ENCODE measurements at places on chromosomes 13 and 19.

GRCh38 chr13:36858290-36858689, 39.3 kb downstream of the RFXAP start:
- H3K36me3 ChIP-seq: no peaks in the 10 kb centered on the region
- H3K4me1 ChIP-seq: 0 out of 3 replicates have a peak, but pooled peaks cover 6% of the 10 kb centered on the region
- peaks cover 5% of the 10 kb centered on the region for H3K27me3 ChIP-seq
- H3K4me3 ChIP-seq: no peak overlapping the region
- peak; percentile 11 for DNase-seq
- no peak overlapping the region for H3K27ac ChIP-seq

DNA sequence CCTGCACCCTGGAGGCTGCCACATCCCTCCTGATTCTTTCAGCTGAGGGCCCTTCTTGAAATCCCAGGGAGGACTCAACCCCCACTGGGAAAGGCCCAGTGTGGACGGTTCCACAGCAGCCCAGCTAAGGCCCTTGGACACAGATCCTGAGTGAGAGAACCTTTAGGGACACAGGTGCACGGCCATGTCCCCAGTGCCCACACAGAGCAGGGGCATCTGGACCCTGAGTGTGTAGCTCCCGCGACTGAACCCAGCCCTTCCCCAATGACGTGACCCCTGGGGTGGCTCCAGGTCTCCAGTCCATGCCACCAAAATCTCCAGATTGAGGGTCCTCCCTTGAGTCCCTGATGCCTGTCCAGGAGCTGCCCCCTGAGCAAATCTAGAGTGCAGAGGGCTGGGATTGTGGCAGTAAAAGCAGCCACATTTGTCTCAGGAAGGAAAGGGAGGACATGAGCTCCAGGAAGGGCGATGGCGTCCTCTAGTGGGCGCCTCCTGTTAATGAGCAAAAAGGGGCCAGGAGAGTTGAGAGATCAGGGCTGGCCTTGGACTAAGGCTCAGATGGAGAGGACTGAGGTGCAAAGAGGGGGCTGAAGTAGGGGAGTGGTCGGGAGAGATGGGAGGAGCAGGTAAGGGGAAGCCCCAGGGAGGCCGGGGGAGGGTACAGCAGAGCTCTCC, 6.9 kb upstream of the CEACAM5 start:
- no peaks in the 10 kb centered on the region for H3K27me3 ChIP-seq
- no peaks in the 10 kb centered on the region for H3K4me1 ChIP-seq
- H3K27ac ChIP-seq: no peak overlapping the region
- peak; percentile 27 for DNase-seq

GRCh38 chr13:90640976-90641375, 706.5 kb upstream of the MIR17HG start:
- no peaks in the 10 kb centered on the region for H3K36me3 ChIP-seq
- no peak overlapping the region for H3K4me3 ChIP-seq

GRCh38 chr19:46977548-46977947, 42.1 kb upstream of the NPAS1 start:
- no peaks in the 10 kb centered on the region for H3K27me3 ChIP-seq
- DNase-seq: no peak
- no peak overlapping the region for H3K27ac ChIP-seq
- peaks cover 23% of the 10 kb centered on the region for H3K4me1 ChIP-seq
- no peak overlapping the region for H3K4me3 ChIP-seq
- no peaks in the 10 kb centered on the region for H3K36me3 ChIP-seq

DNA sequence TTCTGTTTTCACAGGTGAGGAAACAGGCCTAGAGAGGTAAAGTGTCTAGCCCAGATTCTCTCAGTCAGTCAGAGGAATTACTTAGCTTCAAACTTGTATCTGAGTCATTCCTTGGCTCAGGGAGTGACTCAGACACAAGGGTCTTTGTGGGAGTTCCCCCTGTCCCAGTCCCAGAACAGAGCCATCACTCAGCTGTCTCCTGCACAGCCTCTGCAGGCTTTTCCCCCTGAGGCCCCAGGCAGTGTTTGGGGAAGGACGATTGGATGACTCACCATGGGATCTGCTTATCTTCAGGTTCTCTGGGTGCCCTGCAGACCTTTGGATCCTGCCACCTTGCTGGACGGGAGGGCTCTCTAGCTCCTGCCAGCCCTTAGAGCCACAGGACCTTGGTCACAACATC, 13.2 kb downstream of the ZNF793 start:
- H3K4me3 ChIP-seq: no peak overlapping the region
- no peak for DNase-seq
- no peak overlapping the region for H3K27ac ChIP-seq
- H3K36me3 ChIP-seq: no peaks in the 10 kb centered on the region
- H3K4me1 ChIP-seq: no peaks in the 10 kb centered on the region

DNA sequence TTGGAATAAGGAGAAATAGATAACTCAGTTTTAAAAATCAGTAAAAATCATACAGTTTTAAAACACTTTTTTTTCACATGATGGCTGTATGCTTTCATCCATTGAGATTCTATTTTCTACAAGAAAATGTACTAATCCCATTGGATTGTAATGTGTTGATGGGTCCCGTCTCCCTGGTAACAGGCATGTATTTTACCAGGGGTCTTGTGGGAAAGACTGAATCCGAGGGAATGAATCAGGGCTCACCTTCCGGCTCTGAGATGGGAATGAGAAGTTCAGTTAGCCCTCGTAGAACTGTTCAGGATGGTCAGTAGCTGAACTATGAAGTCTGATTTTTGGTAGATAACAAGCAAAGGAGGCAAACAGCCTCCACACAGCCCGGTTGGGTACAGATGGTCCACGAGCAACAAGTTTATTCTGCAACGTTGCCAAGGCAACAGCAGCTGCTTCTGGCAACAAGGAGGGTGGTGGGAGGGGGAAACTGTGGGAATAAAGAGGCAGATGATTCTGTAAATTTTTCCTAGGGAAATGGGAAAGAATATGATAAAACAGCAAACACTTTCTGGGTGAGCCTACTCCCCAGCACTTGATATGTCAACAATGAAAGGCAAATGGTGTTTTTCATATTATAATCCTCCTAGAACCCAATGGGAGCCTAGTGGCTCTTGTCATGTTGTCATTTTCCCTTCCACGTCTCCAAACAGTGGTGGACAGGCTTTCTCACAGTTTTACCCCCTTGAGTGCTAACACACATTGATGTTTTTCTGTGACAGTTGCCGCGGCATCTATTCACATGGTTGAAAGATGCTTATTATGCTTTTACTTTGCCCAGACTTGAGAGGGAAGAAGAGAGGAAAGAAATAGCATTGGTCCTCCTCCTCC, 12.4 kb upstream of the SIAH3 start:
- H3K27me3 ChIP-seq: peaks cover 3% of the 10 kb centered on the region
- no peaks in the 10 kb centered on the region for H3K36me3 ChIP-seq
- H3K27ac ChIP-seq: no peak overlapping the region
- H3K4me3 ChIP-seq: no peak overlapping the region

- DNase-seq: no peak
- H3K36me3 ChIP-seq: peaks cover 73% of the 10 kb centered on the region
- peaks cover 54% of the 10 kb centered on the region for H3K4me1 ChIP-seq
- H3K27me3 ChIP-seq: no peaks in the 10 kb centered on the region
- H3K27ac ChIP-seq: peak overlapping the region; percentile 20
These were observed 4.8 kb downstream of the PPP6R1 start for GRCh38 chr19:55253842-55254624.

DNA sequence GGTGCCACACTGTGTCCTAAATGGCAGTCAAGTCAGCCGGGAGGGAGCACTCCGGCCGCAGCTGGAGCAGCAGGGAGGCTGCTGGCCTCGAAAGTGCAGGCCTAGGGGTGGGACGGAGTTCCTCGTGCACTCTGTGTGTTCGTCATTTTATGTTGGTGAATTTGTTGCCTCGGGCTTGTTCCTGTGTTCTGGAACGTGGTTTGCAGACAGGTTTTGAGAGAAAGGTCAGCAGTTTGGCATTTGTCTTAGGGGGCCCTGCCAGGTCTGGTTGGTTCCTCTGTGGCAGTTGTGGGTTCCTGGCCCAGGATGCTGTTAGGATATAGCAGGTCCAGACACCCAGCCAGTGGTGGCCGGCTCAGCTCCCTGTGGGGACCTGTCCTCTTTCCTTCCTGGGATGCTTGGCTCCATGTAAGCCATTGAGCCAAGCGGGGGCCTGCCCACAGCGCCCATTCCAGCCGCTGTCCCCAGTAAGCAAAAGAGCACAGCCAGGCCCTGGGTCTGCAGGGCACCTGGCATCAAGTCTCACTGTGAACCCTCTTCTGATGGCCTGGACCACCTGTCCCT, 30.0 kb downstream of the MPHOSPH8 start:
- DNase-seq: no peak
- H3K27me3 ChIP-seq: no peaks in the 10 kb centered on the region
- H3K4me1 ChIP-seq: 0 out of 2 replicates have a peak, but pooled peaks cover 2% of the 10 kb centered on the region
- peaks cover 79% of the 10 kb centered on the region for H3K36me3 ChIP-seq

- DNase-seq: no peak
- H3K4me1 ChIP-seq: no peaks in the 10 kb centered on the region
- H3K27ac ChIP-seq: no peak overlapping the region
- no peak overlapping the region for H3K4me3 ChIP-seq
- H3K36me3 ChIP-seq: no peaks in the 10 kb centered on the region
- H3K27me3 ChIP-seq: no peaks in the 10 kb centered on the region
These were observed 193.3 kb upstream of the ZNF536 start for GRCh38 chr19:30178721-30179402.

DNA sequence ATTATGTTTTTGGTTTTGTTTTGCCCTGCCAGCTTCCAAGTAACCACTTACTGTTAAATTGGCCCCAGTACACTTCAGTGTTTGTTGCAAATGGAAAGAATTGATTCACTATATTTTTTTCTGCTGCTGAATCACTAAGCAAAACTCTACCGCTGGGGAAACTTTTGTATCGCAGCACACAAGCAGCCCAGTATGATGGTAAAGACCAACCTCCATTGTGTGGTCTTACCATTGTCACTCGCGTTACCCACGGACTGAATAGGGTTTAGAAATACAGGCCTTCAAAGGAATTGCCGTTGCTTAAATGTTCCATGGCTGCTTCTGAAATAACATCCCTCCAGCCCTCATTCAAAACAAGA, 7.9 kb downstream of the SPATA13 start:
- DNase-seq: no peak
- no peak overlapping the region for H3K4me3 ChIP-seq
- no peaks in the 10 kb centered on the region for H3K27me3 ChIP-seq
- H3K4me1 ChIP-seq: no peaks in the 10 kb centered on the region
- no peak overlapping the region for H3K27ac ChIP-seq

- no peak for DNase-seq
- no peaks in the 10 kb centered on the region for H3K36me3 ChIP-seq
- H3K4me3 ChIP-seq: no peak overlapping the region
- H3K27ac ChIP-seq: no peak overlapping the region
- no peaks in the 10 kb centered on the region for H3K4me1 ChIP-seq
- peaks cover 9% of the 10 kb centered on the region for H3K27me3 ChIP-seq
These were observed 7.2 kb downstream of the ERFL start for GRCh38 chr19:41920882-41921576.

- no peak overlapping the region for H3K27ac ChIP-seq
- H3K4me3 ChIP-seq: no peak overlapping the region
- DNase-seq: no peak
- no peaks in the 10 kb centered on the region for H3K27me3 ChIP-seq
These were observed 4.8 kb downstream of the GNA15 start for GRCh38 chr19:3140667-3141038.

DNA sequence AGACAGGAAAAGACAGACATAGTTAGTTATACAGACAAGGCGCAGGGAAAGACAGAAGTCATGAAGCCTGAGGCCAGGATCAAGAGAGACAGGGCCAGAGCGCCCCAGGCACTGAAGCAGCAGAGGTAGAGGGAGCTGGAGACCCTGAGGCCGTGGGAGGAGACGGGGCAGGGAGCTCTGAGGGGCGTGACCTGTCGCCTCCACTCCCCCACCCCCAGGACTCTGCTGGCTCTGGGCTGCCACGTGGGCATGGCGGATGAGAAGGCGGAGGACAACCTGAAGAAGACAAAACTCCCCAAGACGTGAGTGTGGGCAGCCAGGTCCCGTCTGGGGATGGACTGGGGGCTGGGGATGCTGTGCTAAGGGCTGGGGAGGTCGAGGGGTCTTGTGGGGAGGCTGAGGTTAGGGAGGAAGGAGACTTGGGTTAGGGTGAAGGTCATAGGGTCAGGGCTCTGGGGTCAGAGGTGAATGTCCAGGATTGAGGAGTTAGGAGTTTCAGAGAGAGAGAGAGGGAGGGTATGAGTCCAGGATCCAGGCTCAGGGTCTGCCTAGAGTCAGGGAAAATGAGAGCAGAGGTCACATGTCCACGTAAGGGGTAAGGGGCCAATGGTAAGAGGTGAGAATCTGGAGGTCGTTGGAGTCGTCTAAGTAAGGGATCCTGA, 31.1 kb downstream of the RYR1 start:
- peaks cover 13% of the 10 kb centered on the region for H3K4me1 ChIP-seq
- DNase-seq: peak; percentile 39
- no peak overlapping the region for H3K4me3 ChIP-seq
- H3K27me3 ChIP-seq: no peaks in the 10 kb centered on the region
- peaks cover 42% of the 10 kb centered on the region for H3K36me3 ChIP-seq
- no peak overlapping the region for H3K27ac ChIP-seq

- H3K36me3 ChIP-seq: no peaks in the 10 kb centered on the region
- H3K27ac ChIP-seq: no peak overlapping the region
- H3K4me1 ChIP-seq: no peaks in the 10 kb centered on the region
- no peaks in the 10 kb centered on the region for H3K27me3 ChIP-seq
These were observed 530.0 kb upstream of the ARGLU1 start for GRCh38 chr13:107097916-107098315.

- no peak overlapping the region for H3K27ac ChIP-seq
- DNase-seq: no peak
- no peaks in the 10 kb centered on the region for H3K4me1 ChIP-seq
- no peak overlapping the region for H3K4me3 ChIP-seq
- H3K27me3 ChIP-seq: no peaks in the 10 kb centered on the region
- no peaks in the 10 kb centered on the region for H3K36me3 ChIP-seq
These were observed 245.7 kb downstream of the DNAJC15 start for GRCh38 chr13:43269037-43269481.

- no peak overlapping the region for H3K4me3 ChIP-seq
- no peaks in the 10 kb centered on the region for H3K4me1 ChIP-seq
- no peak overlapping the region for H3K27ac ChIP-seq
- H3K36me3 ChIP-seq: peaks cover 38% of the 10 kb centered on the region
These were observed 87.6 kb upstream of the MLNR start for GRCh38 chr13:49132479-49133002.

- H3K27ac ChIP-seq: no peak overlapping the region
- no peaks in the 10 kb centered on the region for H3K4me1 ChIP-seq
- DNase-seq: no peak
- no peaks in the 10 kb centered on the region for H3K27me3 ChIP-seq
- H3K36me3 ChIP-seq: no peaks in the 10 kb centered on the region
These were observed 904.8 kb upstream of the PCDH20 start for GRCh38 chr13:62320129-62321108.

- no peaks in the 10 kb centered on the region for H3K36me3 ChIP-seq
- H3K4me1 ChIP-seq: no peaks in the 10 kb centered on the region
- DNase-seq: no peak
- peaks cover 19% of the 10 kb centered on the region for H3K27me3 ChIP-seq
- no peak overlapping the region for H3K27ac ChIP-seq
These were observed 89.4 kb downstream of the COL4A2 start for GRCh38 chr13:110396476-110396875.

DNA sequence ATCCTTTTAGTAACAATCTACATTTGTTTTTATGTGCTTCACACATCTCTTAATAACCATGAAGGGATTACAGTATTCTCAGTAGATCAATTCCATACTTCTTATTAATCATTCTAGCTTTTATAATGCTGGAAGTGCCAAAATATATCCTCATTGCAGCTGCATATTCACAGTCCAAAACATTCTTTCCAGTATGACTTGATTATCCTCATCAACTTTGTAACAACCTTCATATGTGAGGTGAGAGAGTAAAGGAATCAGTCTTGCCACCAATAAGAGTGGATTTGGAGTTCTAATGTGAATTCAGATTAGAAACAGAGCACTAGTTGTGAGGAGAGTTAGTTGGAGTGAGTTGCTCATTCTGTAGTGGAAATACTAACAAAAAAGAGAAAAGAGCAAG, 208.0 kb upstream of the SPRY2 start:
- H3K27me3 ChIP-seq: no peaks in the 10 kb centered on the region
- no peak overlapping the region for H3K27ac ChIP-seq
- H3K36me3 ChIP-seq: no peaks in the 10 kb centered on the region
- DNase-seq: peak; percentile 10
- H3K4me1 ChIP-seq: no peaks in the 10 kb centered on the region
- H3K4me3 ChIP-seq: no peak overlapping the region

Measured in K562 (cell line).